ENCODE measurements at places on chromosomes 13 and 19.

- no peak for DNase-seq
These were observed 40.4 kb upstream of the ZNF254 start for GRCh38 chr19:24046550-24046949.

GRCh38 chr19:2887391-2887914, 13.3 kb upstream of the ZNF57 start:
- DNase-seq = peak; percentile 23

DNA sequence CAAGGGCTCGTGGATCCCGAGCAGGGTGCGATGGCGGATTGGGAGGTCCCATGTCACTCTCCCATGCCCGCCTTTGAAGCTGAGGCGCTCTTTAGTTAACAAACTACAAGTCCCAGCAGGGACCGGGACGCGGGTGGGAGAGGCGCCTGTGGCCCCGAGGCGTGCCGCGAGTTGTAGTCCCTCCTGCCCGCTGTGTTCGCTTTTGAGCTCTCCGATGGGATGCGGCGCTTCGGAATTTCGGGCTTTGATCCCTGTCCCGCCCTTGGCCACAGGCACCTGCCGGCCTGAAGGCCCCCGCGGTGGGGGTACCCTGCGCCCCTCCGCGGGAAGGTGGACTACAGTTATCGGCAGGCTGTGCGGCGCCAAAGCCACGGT, 11.0 kb downstream of the CYTH2 start:
- DNase-seq = no peak

GRCh38 chr13:50713523-50714248, 129.8 kb downstream of the DLEU7 start:
- DNase-seq = peak; percentile 45

GRCh38 chr19:16417660-16418596, 53.8 kb downstream of the EPS15L1 start:
- no peak for DNase-seq

- no peak for DNase-seq
These were observed 52.9 kb downstream of the SMARCA4 start for GRCh38 chr19:11013771-11014170.

GRCh38 chr13:98822225-98822606, 69.7 kb upstream of the SLC15A1 start:
- no peak for DNase-seq

GRCh38 chr19:17570791-17571190, 15.3 kb downstream of the COLGALT1 start:
- DNase-seq = no peak

GRCh38 chr13:98448642-98448928, 128.3 kb downstream of the STK24 start:
- DNase-seq = no peak

DNA sequence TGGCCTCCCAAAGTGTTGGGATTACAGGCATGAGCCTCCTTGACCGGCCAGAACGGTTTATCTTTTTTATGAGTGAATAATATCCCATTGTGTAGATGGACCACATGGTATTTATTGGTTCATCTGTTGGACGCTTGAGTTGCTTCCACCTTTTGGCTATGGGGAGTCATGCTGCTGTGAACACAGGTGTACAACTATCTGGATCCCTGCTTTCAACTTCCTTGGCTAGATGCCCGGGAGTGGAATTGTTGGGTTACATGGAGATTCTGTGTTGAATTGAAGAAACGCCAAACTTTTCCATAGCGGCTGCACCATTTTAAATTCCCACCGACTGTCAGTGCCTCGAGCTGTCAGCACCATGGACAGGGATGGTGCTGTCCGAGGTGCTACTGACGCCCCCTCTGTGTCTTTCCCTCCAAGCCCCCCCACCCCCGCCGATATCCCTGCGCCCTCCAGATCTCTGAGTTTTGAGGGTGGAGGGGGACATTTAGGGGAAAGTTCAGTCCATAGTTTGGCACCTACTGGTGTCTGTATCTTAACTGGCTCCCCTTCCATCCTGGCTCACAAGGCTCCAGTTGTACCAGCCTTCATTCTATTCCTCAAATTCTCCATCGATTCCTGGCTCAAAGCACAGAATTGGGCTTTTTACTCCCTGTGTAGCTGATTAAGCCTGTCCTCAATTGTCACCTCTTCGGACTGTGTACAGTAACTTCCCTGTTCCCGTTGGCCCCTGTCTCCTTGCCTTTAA, 27.3 kb downstream of the PNPLA6 start:
- no peak for DNase-seq

- no peak for DNase-seq
These were observed 76.0 kb downstream of the ZNF557 start for GRCh38 chr19:7145494-7145893.

DNA sequence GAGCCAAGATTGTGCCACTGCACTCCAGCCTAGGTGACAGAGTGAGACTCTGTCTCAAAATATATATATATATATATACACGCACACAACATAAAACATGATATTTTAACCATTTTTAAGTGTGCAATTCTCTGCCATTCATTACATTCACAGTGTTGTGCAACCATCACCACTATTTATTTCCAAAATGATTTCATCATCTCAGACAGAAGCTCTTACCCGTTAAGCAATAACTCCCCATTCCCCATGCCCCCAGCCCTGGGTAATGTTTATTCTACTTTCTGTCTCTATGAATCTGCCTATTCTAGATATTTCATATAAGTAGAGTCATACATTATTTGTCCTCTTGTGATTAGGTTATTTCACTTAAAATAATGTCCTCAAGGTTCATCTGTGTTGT, 20.3 kb downstream of the WDR88 start:
- DNase-seq = no peak

GRCh38 chr19:57047743-57048142, 72.0 kb upstream of the USP29 start:
- DNase-seq = no peak

DNA sequence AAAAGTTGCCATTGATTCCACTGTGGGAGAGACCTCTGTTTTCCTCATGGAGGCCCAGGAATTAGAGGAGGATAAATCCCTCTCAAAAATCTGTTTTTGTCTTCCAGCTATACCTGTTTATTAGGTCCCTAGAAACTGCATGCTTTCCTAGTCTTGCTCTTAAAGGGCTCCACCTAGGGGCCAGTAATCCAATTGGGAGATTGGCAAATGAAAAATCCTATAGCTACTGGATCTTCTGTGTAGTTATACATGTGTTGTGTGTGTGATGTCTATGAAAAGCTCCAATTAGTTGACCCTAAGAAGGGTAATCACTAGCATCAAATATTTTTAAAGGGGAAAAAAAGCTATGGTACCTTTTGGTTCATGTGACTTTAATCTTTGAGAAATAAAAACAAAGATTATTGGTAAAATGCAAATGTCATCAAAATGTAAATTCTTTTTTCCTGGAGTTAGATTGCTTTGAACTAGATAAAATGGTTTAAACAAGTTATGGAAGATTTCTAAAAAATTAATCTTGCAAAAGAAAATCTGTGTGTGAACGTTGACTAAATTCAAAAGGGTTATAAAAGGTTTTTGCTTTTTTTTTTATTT, 63.4 kb upstream of the C1QTNF9B start:
- peak; percentile 21 for DNase-seq

DNA sequence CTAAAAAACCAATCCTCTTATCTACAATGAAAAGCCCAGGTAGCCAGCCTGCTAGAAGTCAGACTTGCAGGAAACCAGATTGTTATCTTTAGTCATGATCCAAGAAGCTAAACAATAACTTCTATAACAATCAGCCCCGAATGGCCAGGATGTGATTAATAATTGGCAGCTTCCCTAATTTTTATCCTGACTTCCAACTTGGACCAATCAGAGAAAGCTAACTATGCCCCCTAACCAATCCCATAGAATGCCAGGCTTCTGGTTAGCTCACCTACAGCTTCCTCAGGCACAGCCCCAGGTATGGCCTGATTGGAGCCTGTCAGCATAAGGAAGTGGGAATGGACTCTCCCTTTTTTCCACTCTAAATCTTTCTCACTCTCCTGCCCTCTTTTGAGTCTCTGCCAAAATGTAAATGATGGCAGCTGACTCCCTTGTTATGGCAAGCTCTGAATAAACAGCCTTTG, 394.9 kb downstream of the DLEU7 start:
- no peak for DNase-seq

GRCh38 chr19:41175801-41176777, 16.9 kb upstream of the CYP2S1 start:
- DNase-seq = peak; percentile 15

GRCh38 chr19:1471010-1471514, 8.0 kb downstream of the C19orf25 start:
- DNase-seq = no peak

- DNase-seq = no peak
These were observed 216.9 kb downstream of the RGCC start for GRCh38 chr13:41674246-41674645.

DNA sequence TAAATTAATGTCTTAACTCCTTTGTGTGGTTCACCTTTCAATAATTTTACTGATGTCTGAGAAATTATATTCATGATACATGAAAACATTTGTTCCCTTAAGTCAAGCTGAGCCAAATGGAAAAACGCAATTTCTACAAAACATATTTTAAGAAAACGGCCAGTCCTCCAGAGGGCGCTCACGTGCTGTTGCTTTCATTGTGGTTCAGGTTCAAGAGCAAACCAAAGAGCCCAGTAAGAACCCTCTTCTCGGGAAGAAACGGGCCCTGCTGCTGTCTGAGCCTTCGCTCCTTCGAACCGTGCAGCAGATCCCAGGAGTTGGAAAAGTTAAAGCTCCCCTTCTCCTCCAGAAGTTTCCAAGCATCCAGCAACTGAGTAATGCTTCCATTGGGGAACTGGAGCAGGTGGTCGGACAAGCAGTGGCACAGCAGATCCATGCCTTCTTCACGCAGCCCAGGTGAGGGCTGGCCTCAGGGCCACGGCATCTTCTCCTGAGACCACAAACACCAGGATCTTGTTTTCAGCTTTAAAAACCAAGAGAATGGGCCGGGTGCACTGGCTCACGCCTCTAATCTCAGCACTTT, 4.3 kb downstream of the FAAP24 start:
- DNase-seq = peak; percentile 55

DNA sequence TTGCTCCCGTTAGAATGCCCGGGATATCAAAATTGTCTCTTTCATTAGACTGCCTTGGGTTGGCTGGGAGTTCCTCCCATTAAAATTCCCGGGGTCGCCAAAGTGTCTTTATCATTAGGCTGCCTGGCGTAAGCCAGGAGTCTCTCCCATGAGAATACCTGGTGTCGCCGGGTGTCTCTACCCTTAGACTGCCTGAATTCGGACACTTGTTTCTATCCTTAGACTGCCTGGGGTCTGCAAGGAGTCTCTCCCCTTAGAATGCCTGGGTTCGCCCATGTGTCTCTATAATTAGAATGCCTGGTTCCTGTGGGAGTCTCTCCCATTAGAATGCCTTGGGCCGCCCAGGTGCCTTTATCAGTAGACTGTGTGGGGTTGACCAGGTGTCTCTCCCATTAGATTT, 1538.2 kb downstream of the UQCRFS1 start:
- no peak for DNase-seq

DNA sequence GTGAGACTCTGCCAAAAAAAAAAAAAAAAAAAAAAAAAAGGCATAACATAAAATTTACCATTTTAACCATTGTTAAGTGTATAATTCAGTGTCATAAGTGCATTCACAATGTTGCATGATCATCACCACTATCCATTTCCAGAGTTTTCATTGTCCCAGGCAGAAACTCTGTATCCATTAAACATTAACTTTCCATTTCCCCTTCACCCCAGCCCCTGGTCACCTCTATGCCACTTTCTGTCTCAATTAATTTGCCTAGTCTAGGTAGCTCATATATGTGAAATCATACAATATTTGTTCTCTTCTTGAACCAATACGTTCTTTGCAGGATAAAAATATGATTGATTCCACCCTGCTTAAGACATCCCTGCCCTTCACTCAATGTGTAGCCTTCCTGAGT, 31.0 kb upstream of the VWA8 start:
- no peak for DNase-seq

DNA sequence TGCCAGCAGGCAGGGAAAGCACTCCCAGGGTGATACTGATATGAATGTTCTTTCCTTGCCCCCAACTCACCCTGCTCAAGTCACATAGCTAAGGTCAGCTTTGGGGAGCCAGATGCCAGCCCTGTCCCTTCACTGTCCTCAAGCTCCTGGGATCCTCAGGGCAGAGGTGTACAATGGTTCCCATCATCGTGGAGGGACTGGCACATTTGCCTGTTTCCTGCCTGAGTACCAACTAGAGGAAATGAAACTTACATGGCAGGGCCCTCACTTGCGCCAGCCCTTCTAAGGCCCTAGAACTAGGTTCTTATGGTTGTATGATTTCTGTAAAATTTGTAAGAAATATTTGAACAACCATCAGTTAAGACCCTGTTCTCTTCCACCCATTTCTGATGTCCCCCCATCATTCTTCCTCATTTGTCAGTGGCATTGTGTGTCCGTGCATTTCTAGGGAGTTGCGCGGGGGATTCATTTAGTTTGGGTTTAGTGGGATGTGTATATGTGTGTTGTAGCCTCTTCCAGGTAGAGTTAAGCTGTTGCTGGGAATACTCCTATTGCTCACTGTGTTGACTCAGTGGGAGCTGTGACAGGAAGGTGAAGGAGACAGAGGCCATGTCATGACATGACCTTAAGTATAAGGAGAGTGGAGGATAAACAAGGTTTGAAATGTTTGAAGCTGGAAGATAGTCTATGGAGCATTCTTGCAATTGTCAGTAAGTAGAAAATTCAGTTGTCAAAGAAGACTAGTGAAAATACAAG, 41.3 kb upstream of the RCBTB2 start:
- DNase-seq = no peak

DNA sequence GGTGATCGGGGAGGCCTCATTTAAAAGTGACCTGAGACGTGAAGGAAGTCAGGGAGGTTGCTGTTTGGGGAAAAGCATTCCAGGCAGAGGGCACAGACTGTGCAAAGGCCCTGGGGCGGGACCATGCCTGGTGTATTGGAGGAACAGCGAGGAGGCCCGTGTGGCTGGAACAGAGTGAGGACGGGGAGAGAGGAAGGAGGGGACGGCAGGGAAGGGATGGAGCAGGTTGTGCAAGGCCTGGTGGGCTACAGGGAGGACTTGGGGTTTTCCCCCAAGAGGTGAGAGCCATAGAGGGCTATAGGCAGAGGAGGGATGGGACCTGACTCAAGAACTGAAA, 17.2 kb downstream of the PTPRS start:
- no peak for DNase-seq

- no peak for DNase-seq
These were observed 34.2 kb downstream of the MBNL2 start for GRCh38 chr13:97256343-97256783.

All from smooth muscle cell of the brain vasculature (primary cell).